ENCODE measurements at places on chromosomes 13 and 19.

DNA sequence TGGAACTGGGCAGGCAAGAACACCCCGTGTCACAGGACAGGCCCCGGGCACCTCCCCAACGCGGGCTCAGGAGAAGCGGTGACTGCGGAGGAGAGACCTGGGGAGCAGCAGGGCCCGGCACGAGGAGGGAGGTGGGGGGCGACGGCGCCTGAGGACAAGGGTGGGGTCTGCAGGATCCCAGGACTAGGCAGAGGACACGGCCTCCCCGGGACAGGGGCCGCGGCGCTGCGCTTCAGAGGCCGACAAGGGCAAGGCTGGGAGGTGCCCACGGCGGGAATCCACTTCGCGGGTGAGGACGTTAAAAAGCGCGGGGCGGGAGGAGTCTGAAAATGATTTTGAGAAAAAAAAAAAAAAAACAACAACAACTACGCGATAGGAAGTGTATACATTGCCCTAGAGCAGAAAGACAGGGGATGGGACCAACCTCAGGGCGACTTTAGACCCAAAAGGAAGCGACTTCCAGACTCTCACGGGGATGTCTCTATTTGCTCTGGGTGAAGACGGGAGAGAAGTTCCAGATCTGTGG, 44.9 kb downstream of the ZNF611 start:
- peak; percentile 6 for DNase-seq

DNA sequence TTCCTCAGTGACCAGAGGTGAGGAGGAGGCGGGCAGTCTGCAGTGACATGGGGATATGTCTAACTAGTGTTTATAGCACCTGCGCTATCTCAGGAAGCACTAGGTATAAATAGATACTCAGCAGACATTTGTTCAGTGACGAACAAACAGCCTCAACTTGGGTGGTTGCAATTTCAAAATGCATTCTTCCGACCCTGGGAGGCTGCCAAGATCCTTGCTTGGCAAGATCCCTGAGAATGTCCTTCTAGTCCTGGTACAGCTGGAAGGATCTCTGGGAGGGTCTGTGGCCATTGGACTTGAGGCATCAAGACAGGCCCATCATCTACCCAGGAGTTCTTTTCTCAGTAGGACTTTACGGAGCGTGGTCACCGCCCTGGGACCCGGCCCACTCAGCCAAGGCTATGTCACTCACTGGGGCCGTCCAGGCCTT, 299.5 kb downstream of the ZNF536 start:
- DNase-seq: no peak

GRCh38 chr19:40530091-40530901, 46.4 kb upstream of the SHKBP1 start:
- DNase-seq: peak; percentile 84

GRCh38 chr19:3710265-3710812, 2.2 kb downstream of the TJP3 start:
- no peak for DNase-seq

DNA sequence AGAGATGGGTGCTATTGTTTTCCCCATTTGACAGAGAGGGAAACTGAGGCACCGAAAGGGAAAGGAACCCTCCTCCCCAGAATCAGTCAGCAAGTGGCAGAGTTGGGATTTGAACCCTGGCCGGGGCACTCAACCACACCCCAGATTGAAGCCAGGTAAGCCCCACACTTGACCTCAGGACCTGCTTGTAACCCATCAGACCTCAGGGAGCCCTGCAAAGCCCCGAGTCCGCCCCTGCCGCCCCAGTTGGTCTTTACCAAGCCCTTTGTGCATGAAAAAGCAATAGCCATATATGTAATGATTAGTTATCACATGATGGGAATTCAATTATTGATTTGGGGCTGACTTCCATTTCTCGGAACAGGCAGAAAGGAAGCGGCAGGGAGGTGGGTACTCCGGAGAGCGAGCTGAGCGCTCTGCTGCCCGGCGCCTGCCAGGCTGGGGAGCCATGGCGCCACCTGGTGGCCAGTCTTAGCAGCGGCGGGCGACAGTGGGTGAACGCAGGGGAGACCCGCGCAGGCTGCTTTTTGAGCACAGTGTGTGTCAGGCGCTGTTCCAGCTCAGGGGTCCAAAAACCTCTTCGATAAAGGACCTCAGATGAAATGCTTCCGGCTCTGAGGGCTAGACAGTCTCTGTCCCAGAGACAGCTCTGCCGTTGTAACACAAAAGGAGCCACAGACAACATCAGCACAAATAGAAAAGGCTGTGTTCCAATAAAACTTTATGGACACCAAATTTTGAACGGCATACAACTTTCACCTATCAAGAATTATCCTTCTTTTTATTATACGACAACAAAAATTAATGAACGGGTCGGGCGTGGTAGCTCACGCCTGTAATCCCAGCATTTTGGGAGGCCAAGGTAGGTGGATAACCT, 82.9 kb upstream of the CACNA1A start:
- peak; percentile 57 for DNase-seq

GRCh38 chr19:38512277-38512676, 78.8 kb downstream of the RYR1 start:
- no peak for DNase-seq

DNA sequence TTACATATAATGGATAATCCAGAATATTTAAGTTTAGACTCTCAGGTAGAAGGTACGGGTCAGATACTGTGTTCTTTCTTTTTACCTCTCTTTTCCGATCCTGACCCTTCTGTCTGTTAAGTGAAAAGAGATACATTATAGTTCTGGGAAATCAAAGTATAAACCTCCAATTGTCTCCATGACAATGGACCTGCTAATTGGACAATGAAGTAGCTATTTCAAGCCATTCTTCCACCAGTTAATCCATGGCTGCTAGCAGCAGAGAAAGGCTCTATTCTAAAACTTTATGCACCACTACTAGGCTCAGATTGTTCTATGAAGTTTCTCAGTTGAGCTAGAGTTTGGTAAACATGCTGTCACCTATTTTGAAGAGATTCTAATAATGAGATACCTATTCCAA, 8.3 kb upstream of the NBEA start:
- DNase-seq: no peak

DNA sequence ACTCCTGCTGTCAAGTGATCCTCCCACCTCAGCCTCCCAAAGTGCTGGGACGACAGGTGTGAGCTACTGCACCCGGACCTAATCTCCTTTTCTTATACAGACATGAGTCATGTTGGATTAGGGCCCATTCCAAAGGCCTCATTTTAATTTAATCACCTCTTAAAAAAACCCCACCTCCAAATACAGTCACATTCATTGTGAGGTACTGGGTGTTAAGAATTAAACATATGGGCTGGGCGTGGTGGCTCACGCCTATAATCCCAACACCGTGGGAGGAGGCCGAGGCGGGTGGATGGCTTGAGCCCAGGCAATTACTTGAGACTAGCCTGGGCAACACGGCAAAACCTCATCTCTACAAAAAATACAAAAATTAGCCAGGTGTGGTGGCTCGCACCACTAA, 46.6 kb downstream of the PIN1 start:
- no peak for DNase-seq

- DNase-seq: no peak
These were observed 50.5 kb downstream of the SLITRK1 start for GRCh38 chr13:83831796-83832195.

DNA sequence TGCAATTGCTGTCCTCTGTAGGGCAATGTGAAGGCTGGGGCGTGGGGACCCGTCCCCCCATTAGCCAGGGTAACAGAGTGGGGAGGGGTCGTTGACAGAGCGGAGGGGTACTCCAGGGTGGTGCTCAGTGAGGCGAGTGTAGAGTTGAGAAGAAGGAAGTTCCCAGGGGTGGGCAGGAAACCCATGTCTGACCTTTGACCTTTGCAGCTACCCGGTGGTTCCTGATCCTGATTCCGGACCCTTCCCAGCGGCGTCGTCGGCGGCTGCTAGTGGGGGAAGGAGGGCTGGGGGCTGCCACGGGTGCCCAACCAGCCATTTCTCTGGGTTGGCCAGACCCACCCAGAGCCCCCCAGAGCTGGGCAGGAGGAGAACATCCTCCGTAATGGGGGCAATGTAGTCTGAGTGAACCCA, 2.1 kb upstream of the PLVAP start:
- no peak for DNase-seq

GRCh38 chr13:59391696-59392095, 772.0 kb downstream of the DIAPH3 start:
- DNase-seq: peak; percentile 26

DNA sequence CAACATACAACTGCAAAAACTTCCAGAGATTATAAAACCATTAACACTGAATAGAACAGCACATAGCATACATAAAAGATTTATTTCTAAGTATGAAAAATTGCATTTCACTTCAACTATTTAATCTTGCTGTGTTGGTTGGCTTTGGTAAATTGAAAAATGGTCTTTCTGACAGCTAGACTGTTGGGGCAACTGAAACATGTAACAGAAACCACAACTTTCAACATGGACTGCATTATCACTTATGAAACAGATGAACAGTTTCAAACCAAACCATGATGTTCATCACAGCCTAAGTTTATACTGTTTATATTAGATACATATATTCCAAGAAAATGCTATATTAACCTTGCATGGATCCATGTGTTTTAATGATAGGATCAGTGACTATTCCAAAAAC, 324.1 kb upstream of the PCDH9 start:
- DNase-seq: no peak

GRCh38 chr19:49409441-49410029, 13.7 kb downstream of the PTH2 start:
- DNase-seq: no peak

DNA sequence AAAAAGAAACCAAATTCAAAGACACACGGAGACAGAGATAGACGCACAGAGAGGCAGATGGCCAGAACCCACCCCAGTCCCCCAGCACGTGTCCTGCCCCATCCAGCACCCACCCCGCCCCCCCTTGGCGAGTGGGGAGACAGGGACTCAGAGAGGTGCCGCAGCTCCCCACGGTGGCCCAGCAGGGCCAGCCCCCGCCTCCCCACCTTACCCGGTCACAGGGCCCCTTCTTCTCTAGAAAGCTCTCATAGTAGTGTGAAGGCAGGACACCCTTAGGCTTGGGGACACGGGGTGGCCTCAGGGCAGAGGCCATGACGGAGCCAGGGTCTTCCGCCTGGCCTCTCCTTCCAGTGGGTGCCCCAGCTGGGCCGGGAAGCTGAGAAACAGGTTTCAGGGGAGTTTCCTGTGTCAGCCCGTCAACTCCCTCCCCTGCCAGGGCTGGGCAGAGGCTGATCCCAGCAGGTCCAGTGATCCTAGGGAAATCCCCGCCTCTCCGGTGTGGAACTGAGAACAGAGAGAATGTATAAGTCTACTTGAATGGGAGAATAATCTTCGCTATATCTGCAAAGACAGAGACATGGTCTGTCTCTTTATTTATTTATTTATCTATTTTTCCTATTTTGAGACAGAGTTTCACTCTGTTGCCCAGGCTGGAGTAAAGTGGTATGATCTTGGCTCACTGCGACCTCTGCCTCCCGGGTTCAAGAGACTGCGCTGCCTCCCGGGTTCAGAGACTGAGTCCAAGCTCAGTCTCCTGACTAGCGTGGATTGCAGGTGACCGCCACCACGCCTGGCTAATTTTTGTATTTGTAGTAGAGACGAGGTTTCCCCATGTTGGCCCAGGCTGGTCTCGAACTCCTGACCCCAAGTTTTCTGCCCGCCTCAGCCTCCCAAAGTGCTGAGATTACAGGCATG, at the start of gene STAP2:
STAP2 (minus strand) TSS at position 387 of the 915 bp plus-strand sequence; CDS start at position 313, 74 bp downstream.
- DNase-seq: no peak

DNA sequence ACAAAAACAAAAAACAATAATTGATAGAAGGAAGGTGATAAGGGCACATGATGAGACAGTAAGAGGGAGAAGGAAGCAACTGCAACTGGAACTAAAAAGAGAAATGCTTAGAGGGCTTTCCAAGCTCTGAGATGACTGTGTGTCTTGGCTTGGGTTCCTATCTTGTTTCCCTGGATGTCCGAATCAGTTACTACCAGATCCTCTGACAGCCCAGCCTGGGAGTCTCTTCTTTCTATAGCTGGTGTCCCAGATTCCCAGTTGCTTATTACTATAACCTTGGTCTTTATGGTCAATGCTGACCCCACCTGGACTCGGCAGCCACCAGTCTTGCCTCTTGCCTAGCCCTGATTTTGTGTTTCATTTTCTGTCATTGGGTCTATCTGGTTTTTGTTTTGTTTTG, 116.4 kb downstream of the RFC3 start:
- no peak for DNase-seq

DNA sequence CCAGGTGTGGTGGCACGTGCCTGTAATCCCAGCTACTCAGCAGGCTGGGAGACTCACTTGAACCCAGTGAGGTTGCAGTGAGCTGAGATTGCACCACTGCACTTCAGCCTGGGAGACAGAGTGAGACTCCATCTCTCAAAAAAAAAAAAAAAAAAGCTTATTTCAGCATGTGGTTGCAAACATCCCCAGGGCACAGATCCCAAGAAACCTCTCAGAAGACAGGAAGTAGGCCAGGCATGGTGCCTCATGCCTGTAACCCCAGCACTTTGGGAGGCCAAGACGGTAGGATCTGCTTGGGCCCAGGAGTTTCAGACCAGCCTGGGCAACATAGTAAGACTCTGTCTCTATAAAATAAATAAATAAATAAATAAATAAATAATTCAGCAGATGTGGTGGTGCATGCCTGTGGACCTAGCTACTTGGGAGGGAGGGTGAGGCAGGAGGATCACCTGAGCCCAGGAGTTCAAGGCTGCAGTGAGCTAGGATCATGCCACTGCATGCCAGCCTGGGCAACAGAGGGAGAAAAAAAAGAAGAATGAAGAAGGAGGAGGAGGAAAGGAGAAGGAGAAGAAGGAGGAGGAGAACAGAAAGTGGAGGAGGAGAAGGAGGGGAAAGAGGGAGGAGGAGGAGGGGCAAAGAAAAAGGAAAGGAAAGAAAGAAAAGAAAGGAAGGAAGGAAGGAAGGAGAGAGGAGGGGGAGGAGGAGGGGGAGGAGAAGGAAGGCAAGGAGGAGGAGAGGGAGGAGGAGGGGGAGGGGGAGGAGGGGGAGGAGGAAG, 4.3 kb upstream of the LRRC8E start:
- DNase-seq: no peak

GRCh38 chr19:41537789-41538188, 38.2 kb upstream of the CEACAM21 start:
- no peak for DNase-seq

Data from NCI-H2227 treated with DMSO at 0.1 percent for 48 hours (cell line).